Effector memory CD4-positive, alpha-beta T cell (primary cell): ENCODE measurements at places on chromosomes 7 and 10.

DNA sequence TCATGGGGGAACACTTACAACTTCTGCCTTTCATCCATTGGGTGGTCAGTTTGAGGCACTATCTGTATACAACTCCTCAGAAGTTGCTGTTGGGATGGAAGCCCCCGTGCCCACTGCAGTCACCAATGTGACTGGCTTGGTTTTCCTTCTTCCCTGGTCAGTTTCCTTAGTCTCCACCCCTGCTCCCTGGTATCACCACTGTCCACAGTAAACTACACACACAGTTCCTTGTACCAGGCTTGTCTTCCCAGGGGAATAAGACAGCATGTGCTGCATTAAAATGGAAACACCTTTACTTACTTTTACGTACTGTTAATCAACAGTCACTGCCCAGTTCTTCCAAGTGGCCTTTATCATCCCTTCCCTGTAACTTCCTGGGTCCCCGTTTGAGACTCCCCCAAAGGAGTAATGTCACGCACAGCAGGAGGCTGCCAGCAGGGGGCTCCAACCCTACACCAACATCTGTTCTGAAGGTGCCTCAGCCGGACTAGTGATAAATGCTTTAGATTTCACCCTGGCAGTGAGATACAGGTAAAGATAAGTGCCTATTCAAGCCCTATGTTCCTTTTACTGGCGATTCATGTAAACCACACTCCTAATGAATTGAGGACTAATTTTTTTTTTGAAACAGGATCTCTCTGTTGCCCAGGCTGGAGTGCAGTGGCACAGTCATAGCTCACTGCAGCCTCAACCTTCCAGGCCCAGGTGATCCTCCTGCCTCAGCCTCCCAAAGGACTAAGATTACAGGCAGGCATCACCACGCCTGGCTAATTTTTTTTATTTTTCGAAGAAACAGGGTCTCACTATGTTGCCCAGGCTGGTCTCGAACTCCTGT lies 45.3 kb upstream of the PIK3AP1 start:
- peak; percentile 41 for DNase-seq

- DNase-seq: no peak
These were observed 25.3 kb upstream of the CUX1 start for GRCh38 chr7:101792051-101792681.

- no peak for DNase-seq
These were observed 55.6 kb downstream of the NRF1 start for GRCh38 chr7:129667116-129667515.

DNA sequence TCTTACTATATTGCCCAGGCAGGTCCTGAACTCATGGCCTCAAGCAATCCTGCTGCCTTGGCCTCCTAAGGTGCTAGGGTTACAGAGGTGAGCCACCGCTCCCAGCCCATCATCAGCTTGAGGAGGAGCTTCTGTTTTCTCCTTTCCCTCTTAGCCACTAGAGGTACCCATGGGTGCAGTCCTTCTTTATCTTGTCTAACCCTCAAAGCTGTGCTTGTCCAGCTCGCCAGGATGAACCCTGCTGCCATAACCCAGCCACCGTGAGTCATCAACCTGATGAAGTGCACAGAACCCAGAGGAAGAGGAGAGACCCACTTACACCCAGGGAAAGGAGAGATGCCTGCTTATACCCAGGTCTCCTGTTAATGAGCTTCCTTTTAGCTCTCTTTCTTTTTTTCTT lies 133.4 kb downstream of the CUL2 start:
- no peak for DNase-seq

GRCh38 chr7:133367561-133367960 lies 114.7 kb downstream of the EXOC4 start:
- DNase-seq: no peak

GRCh38 chr10:27713941-27714340 lies 31.7 kb downstream of the MKX start:
- no peak for DNase-seq

DNA sequence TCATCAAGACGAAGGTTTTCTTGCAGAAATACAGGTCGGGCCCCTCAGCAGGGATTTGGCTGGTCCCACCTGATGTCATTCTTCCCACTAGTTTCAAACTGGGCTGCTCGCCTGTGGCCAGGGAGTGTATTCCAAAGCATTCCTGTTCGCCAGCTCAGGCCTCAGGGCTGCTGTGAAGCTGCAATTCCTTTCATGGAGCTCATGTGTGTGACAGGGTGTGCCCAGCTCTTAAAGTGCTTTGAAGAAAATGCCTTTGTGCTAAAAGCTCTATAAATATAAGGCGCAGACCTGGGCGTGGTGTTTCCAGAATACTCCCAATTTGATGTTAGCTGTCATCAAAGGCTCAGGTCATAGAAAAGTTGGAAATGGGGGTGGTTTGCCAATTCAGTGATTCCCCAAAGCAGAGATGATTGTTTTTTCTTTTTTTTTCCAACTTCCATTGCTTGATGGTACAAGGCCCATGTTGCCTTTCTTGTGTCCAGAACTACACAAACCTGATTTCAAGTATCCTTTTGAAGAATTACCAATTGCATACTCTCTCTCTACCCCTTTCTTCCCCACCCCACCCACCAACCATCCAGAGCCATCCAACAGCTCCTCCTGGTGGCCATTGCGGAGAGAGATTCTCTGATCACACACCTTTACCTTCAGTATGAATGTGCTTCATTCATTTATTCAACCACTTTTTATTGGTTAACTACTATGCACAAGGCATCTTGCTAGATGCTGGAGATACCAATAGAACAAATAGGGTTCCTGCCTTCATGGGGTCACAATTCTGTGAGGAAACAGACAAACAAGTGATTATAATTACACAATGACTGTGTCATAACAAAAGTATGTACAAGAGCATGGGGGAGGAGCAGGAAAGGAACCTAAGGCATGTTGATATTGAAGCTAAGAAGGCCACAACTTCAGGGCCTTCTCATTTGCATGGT lies 297.3 kb upstream of the LYZL1 start:
- no peak for DNase-seq

GRCh38 chr10:88437411-88437810 lies 145.7 kb downstream of the RNLS start:
- no peak for DNase-seq

GRCh38 chr7:2046581-2047565 lies 185.9 kb downstream of the MAD1L1 start:
- DNase-seq: no peak

DNA sequence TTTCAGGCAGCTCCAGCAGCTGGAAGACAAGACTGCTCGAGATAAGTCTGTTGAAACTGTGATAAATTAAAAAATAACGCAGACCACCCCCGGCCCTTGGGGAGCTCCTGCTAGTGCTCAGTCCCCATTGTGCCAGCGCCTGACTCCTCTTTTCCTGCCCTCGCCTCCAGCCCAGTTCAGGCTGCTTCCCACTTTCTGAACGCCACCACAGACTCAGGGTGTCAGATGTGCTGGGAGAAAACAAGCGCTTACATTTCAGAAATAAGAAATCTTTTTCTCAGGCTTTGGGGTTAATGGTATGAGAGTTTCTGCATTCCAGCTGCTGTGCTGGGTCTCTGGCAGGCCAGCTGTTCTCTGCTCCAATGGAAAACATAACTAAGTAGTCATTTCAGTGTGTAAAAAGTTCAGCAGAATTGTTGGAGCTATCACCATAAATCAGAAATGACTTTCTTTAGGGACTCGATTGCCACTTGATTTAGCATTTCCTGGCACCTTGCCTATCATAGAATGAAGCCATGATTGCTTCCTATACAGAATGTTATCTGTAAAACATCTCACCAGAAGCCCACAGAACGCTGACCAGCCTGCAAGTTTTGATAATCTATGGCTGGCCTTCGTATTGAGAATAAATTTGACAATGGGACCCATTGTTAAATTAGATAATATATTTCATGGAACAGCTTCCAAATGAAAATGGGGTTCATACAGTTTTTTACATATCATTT lies 257.0 kb upstream of the ZNF32 start:
- DNase-seq: no peak

DNA sequence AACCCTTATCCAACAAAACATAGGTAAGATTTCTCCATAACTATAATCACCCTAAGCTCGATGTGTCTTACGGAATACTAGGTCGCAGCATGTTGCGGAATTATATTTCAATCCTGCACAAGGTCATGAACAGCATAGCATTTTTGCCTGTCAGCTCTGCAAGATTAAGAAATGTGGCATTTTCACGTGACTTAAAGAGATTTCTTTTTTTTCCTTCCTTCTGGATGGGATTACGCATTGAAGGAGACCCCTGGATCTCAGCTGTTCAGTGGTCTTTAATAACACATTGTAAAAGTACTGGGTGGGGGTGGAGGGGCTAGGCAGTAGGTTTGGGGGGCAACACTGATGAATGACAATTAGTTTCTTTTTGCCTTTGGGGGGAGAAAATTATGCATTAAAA lies 106.7 kb downstream of the CUBN start:
- no peak for DNase-seq

- no peak for DNase-seq
These were observed 1.2 kb upstream of the MAT1A start for GRCh38 chr10:80290474-80291220.

DNA sequence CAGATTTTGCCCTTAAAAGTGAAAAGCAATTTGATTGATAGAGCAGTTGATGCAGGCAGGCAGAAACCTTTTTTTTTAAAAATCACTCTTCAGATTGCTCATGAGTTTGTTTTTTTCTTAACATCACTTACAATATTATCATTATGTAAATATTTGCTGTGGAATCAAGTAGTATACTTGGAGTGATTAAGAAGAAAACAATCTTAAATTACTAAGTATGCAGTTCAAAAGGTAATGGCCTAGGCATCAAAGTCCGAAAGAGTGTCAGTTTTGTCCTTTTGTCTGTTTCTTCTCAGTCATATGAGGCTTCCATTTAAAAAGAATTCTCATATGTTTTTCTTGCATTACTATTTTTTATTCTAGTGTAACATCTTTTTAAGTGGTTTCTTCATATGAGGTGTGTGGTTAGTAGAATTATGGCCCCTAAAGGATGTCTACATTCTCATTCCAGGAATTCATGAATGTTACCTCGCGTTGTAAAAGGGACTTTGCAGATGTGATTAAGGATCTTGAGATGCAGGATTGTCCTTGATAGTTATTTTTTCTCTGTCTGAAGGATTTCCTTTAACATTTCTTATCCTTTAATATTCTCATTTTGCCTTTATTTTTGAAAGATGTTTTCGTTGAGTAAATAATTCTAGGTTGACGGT lies 44.0 kb downstream of the BICC1 start:
- DNase-seq: no peak

- DNase-seq: no peak
These were observed 118.7 kb downstream of the NPTX2 start for GRCh38 chr7:98735801-98736200.

DNA sequence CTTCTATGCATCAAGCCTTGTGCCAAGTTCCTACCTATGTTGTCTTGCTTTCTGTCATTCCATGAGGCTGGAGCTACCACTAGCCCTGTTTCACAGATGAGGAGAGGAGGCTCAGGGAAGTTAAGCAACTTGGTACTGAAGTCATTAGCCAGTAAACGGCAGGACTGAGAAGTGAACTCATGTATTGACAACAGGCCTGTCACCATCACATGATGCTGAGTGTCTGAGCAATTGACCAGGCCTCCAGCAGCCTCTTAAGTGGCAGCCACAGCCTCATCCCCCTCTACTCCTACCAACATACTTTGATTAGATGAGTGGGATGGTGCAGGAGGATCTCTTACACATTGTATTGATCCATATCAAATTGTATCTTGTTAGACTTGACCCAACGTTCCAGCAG lies 317.6 kb downstream of the GRID1 start:
- DNase-seq: no peak

DNA sequence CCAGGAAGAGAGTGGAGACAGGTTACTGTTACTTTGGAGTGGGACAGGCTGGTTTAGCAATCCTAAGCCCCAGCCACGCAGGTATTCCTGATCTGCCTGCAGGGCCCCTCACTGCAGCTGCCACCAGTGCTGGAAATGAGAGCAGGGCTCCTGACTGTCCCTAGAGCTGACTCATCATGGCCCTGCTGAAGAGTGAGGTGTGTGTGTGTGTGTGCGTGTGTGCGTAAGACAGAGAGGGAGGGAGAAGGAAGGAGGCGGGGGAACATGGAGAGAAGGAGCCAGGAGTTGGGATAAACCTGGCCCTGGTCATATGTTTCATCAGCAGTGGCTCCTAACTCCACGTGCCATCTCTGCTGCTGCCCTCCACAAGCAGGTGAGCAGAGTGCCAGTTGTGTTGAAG lies 3.6 kb downstream of the FOXI2 start:
- no peak for DNase-seq

GRCh38 chr10:43897765-43898419 lies 249.2 kb upstream of the ZNF32 start:
- DNase-seq: no peak

DNA sequence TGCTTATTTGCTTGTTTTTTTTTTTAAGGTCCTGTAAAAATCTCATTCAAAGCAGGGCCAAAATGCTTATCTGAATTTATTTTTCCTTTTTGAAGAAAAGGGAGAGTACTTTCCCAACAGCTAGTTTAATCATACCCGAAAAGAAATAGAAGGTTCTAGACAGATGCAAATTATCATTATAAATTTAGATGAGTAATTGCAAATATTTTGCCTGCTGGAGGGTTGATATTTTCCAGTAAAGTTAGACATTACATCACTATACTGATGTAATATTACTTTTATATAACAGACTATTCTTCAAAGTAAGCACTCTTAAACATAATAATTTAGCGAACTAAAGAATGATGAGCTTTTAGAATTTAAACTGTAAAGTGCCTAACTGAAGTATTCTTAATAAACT lies 14.1 kb upstream of the CFAP69 start:
- DNase-seq: no peak

- no peak for DNase-seq
These were observed 265.5 kb upstream of the POT1 start for GRCh38 chr7:125195156-125195555.

DNA sequence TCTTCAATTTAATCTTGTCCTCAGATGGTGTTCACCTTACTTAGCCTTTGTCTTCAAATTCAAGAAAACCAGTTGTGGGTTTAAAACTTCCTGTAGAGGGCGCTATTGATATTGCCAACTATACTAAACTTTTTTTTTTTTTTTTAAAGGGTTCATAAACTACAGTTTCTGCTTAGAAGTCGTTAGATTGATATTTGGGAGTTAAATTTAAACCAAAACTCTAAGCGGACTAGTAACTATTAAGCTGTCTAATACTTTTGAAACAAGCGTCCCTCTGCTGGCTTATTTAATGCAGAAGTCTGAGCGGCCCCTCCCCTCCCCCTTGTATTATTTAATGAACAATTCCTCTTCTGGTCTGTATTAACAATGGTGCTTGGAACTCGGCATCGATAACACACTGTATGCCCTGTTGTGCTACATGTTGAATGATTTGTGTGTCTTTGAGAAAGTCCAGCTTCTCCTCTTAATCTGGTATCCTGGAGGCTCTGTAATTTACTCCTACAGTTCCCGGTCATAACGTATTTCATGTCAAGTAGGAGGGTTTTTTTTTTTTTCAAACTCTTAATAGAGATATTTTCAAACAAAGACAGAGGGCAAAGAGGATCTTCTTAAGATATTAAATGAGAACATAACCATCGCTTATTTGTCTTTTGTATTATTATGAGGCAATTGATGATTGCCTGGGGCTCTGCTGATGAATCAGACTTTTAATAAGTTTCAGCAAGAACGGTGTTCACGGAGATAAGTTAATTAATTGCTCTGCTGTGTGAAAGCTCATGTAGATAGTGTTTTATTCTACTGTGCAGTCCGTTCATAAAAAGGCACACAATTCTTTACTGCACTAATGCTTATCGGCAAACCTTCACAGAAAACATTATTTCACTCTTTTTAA lies 22.6 kb upstream of the CREB5 start:
- no peak for DNase-seq
